ENCODE measurements at places on chromosomes 1 and 21. TPM values are rescaled to one million over a fixed set of nuclear protein-coding genes. Genes with fewer than 3 reads are reported as not detected.

DNA sequence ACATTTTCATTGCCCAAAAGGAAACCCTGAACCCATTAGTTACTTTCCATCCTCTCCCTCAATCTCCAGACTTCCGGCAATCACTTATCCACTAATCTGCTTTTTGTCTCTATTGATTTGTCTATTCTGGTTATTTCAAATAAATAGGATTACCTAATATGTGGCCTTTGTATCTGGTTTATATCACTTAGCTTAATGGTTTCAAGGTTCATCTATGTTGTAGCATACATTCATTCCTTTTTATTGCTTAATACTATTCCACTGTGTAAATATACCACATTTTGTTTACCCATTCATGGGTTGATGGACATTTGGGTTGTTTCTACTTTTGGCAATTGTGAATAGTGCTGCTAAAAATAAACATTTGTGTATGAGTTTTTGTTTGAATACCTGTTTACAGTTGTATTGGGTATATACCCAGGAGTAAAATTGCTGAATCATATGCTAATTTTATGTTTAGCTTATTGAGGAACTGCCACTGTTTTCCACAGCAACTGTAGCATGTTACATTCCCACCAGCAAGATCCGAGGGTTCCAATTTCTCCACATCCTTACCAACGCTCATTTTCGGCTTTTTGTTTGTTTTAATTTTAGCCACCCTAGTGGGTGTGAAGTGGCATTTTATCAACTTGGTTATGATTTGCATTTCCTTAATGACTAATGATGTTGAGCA lies 2.5 kb upstream of the SLC25A44 start:
- H3K27me3 ChIP-seq, result no peaks in the 10 kb centered on the region
- H3K27ac ChIP-seq, result peak overlapping the region; percentile 71
- no peak overlapping the region for H3K4me3 ChIP-seq
- H3K36me3 ChIP-seq, result peaks cover 19% of the 10 kb centered on the region
- H3K4me1 ChIP-seq, result peaks cover 34% of the 10 kb centered on the region
- DNase-seq, result no peak

DNA sequence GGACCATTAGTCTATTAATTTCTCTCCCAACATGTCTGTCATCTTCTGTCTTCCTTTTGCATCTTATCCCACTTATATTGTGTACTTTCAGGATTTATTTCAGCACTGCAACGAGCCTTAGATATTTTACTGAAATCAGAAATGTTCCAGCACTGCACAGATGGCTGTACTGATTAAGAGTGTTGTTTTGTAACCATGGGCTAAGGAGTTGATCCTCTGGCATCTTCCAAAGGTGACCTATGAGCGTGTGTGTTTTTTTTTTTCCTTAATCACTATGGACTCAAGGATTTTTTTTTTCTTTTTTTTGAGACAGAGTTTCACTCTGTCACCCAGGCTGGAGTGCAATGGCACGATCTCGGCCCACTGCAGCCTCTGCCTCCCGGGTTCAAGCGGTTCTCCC lies 7.1 kb upstream of the DDX59 start:
- no peaks in the 10 kb centered on the region for H3K27me3 ChIP-seq
- H3K4me3 ChIP-seq, result no peak overlapping the region
- no peaks in the 10 kb centered on the region for H3K4me1 ChIP-seq
- H3K36me3 ChIP-seq, result no peaks in the 10 kb centered on the region

DNA sequence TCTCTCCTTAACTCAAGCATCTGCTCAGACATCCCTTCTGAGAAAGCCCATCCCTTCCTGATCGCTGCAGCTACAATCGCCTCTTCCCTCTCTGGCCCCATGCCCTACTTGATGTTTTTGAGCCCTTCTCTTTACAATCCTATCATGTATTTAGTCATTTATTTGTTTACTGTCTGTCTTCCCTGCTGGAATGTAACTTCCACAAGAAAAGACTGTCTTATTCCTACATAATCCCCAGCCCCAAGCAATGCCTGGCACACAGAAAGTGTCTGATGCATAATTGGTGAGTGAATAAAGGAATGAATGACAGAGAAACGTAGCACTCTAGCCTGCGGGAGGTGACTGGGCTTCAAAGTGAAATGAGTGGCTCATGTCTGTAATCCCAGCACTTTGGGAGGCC lies 25.4 kb downstream of the ECE1 start:
- H3K4me1 ChIP-seq, result peaks cover 15% of the 10 kb centered on the region
- no peak for DNase-seq
- peaks cover 15% of the 10 kb centered on the region for H3K36me3 ChIP-seq
- no peaks in the 10 kb centered on the region for H3K27me3 ChIP-seq
- H3K4me3 ChIP-seq, result no peak overlapping the region
- H3K27ac ChIP-seq, result no peak overlapping the region

- H3K27me3 ChIP-seq, result no peaks in the 10 kb centered on the region
- H3K36me3 ChIP-seq, result peaks cover 3% of the 10 kb centered on the region
- no peak overlapping the region for H3K27ac ChIP-seq
- peaks cover 5% of the 10 kb centered on the region for H3K4me1 ChIP-seq
Observed at GRCh38 chr1:20601129-20601825, 12.4 kb downstream of the CDA start.

GPR52 gene
- 0.22 TPM for total RNA-seq

OPRD1 gene
- total RNA-seq, result 2.5 TPM

CCDC190 gene
- not detected for total RNA-seq

DNA sequence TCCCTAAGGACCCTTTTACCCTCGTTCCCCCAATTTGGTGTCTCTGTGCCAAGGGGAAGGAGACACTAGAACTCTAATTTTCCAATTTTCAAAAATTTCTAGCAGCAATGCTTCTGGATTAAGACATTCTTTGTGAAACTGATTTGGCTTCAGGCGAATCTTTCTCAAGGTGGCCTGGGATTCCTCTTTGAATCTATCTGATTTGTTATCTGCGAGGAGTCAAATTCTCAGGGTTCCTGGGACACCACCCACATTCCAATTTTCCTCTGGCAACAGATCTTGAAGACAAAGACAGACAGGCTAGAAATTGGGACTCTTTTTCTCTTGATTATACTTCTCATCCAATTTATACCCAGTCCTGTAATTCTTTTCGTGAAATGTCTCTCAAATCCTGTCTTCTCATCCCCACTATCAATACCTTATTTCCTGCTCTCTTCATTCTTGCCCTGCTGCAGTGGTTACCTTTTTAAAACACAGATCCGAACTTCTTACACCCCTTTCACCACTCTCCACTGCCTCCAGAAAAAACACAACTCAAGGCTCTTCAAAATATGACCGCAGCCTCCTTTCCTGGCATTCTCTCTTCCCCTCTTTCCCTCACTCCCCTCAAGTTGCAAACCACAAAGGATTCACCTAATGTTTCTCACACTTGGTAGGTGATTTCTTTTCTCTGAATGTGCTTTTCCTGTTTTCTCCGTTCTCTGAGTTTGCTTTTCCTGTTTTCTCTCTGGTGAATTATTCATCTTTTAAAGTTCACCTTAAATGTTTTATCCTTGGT lies 2.7 kb upstream of the MPZL1 start:
- no peak overlapping the region for H3K27ac ChIP-seq
- no peak for DNase-seq
- peak overlapping the region; percentile 8 for H3K4me3 ChIP-seq
- H3K36me3 ChIP-seq, result no peaks in the 10 kb centered on the region

Measured in WTC11 (cell line).